ENCODE measurements at places on chromosomes 2 and 18. TPM values are rescaled to one million over a fixed set of nuclear protein-coding genes. Genes with fewer than 3 reads are reported as not detected.

CFAP210 gene
- not detected for total RNA-seq

CNDP1 gene
- not detected for total RNA-seq

MAP4K3 gene
- total RNA-seq, result 37.1 TPM

SCTR gene
- 1.2 TPM for total RNA-seq

GREB1 gene
- total RNA-seq, result 7.8 TPM

DQX1 gene
- 0.11 TPM for total RNA-seq

CD28 gene
- total RNA-seq, result 0.77 TPM

RPRM gene
- total RNA-seq, result not detected

ME2 gene
- total RNA-seq, result 54.5 TPM

SKOR2 gene
- not detected for total RNA-seq

DNA sequence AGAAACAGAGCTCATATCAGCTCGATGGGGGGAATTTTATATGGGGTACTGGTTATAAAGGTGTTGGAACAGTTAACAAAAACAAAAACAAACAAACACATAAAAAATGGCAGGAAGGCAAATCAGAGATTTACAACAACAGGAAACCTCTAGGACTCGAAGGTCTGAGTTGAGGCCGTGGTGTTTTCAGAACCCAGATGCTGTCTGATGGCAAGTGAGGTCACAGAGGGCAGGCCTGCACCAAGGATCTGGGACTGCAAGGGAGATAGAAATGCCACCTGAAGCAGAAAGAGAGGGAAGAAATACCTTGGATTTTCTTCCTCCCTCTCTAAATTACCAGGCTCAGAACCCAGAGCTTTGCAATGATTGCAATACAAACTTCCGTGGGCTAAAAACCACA lies 429.5 kb downstream of the ZNF521 start:
- peaks cover 11% of the 10 kb centered on the region for H3K4me1 ChIP-seq
- no peak for DNase-seq
- no peaks in the 10 kb centered on the region for H3K27me3 ChIP-seq
- no peak overlapping the region for H3K4me3 ChIP-seq
- H3K27ac ChIP-seq, result no peak overlapping the region

- no peak for DNase-seq
- no peaks in the 10 kb centered on the region for H3K36me3 ChIP-seq
- H3K4me3 ChIP-seq, result no peak overlapping the region
- no peak overlapping the region for H3K27ac ChIP-seq
Observed at GRCh38 chr2:161090411-161090810, 69.8 kb upstream of the TANK start.

GRCh38 chr18:7830468-7830867 lies 263.4 kb downstream of the PTPRM start:
- H3K4me3 ChIP-seq, result no peak overlapping the region
- DNase-seq, result no peak
- H3K27me3 ChIP-seq, result no peaks in the 10 kb centered on the region
- peaks cover 27% of the 10 kb centered on the region for H3K4me1 ChIP-seq
- no peak overlapping the region for H3K27ac ChIP-seq

GRCh38 chr2:128440666-128441340 lies 122.1 kb upstream of the HS6ST1 start:
- peak overlapping the region; percentile 75 for H3K27ac ChIP-seq
- no peak for DNase-seq
- no peaks in the 10 kb centered on the region for H3K27me3 ChIP-seq
- peaks cover 62% of the 10 kb centered on the region for H3K4me1 ChIP-seq
- no peaks in the 10 kb centered on the region for H3K36me3 ChIP-seq

DNA sequence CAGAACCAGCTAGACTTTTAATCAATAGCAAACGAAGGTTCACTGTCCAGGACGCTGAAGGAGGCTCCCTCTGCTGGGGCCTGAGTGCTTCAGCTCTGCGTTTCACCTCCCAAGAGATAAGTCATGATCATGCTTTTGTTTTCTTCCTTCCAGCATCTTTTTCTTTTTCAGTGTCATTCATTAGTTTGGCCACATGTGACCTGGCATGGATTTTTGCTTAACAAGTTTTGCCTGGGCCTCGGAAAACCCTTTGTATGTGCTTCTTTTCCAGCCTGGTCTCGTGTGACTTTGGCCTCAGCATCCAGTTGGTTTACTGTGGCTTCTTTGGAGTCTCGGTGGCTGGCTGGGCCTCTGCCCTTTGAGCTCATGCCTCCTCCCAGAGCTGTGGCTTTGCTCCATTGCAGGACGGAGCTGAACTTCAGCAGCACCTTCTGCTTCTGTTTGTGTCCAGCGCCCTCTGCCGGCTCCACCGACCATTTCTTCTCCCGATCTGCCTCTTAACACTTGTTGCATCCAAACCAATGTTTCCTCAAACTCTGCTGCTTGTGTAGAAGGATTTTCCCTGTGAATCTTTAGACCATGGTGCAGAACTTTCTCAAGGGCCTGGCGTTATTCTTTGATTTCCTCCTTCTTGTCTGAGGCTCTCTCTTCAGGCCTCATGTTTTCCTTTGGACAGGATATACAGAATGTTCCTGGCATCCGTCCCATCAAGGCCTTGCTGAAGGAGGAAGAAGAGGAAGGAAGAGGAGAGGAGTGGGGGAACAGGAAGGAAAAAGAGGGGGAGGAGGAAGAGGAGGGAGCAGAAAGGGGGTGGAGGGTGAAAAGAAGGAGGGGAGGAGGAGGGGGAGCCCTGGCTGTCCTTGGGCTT lies 23.6 kb upstream of the HES6 start:
- H3K4me1 ChIP-seq, result peaks cover 43% of the 10 kb centered on the region
- H3K27ac ChIP-seq, result peak overlapping the region; percentile 69
- H3K4me3 ChIP-seq, result no peak overlapping the region
- no peaks in the 10 kb centered on the region for H3K27me3 ChIP-seq

DNA sequence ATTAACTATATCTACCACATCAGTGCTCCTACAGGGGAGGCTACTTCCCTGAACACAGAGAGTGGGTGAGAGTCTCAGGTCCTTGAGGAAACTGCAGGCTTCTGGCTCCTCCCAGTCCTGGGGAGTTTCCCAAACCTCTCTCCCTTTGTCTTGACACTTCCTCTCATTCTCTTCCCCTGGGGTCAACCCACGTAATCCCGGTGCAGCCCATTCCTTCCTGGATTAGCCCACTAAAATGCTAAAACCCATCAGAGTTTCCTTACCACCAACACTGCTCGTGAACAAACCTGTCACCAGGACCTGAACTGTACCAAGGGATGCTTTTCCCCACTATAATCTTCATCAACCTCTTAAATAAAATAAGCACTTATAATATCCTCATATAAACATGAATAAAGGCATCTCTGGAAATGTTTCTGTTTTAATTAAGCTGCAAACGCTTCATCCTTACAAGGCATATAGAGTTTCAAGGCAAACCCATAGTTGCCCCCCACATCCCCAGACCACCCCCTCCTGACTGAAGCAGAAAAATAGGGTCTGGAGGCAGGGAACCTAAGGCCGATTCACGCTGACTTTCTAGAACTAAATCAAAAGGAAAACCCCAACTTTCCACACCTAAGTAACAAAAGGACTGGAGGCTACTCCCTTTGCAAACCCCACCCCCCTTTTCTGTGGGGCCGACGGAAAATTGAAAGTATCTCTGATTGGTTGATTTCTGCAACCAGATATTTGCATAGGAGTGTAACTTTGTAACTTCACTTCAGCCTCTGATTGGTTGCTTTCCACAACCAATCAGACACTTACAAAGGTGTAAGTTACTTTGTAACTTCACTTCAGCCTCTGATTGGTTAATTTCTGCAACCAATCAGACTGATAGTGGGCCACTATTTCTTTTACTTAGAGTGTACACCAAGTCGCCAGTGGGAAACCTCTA lies 19.0 kb downstream of the TMSB10 start:
- H3K36me3 ChIP-seq, result no peaks in the 10 kb centered on the region
- peaks cover 39% of the 10 kb centered on the region for H3K4me1 ChIP-seq
- no peak for DNase-seq
- peak overlapping the region; percentile 85 for H3K27ac ChIP-seq
- H3K27me3 ChIP-seq, result no peaks in the 10 kb centered on the region

DNA sequence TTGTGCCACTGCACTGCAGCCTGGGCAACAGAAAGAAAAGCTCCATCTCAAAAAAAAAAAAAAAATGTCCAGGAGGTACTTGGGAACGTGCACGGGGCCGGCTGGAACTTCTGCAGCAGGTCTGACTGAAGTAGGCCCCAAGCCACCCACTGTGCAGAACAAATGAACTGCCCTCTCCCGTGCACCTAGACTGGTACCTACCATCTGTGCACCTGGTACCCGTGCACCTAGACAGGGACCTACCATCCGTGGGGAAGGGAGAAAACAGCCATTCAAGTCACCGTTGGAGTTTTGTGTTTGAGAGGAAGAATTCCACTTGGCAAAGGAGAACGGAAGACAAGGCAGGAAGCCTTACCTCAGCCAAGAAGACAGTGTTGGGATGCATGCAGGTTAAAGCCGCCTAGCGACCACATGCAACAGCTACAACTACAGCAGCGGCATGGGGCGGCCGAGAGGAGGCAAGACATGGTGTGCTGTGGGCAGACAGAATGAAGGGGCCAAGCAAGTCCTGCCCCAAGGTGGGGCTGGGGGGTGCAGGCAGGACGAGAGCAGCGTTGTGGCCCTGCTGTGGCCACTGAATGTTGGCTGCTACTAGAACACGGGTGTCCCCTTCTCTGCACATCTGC lies 16.1 kb downstream of the ST3GAL5 start:
- DNase-seq, result no peak
- no peak overlapping the region for H3K4me3 ChIP-seq
- H3K27me3 ChIP-seq, result peaks cover 3% of the 10 kb centered on the region
- H3K27ac ChIP-seq, result no peak overlapping the region
- no peaks in the 10 kb centered on the region for H3K36me3 ChIP-seq

GRCh38 chr2:48265169-48266030 lies 264.6 kb upstream of the STON1 start:
- no peaks in the 10 kb centered on the region for H3K4me1 ChIP-seq
- no peak for DNase-seq
- no peak overlapping the region for H3K27ac ChIP-seq
- no peaks in the 10 kb centered on the region for H3K27me3 ChIP-seq
- H3K36me3 ChIP-seq, result no peaks in the 10 kb centered on the region

DNA sequence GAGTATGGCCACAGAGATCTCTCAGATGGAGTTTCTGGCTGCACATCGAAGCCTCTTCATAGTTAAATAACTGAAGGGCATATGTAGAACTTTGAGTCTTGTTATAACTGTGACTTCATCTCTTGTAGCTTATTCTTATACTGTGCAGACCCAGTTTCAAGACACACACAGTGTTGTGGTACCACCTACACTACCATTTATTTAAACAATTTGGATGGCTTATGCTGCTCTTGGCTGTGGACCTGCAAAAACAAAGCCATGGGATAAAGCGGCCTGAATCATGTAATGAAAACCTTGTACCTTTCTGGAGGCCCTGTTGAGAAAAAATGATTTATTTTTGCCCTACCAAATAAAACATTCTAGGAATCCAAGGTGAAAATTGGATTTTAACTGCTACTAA lies 262.8 kb upstream of the RASGRP3 start:
- no peak overlapping the region for H3K4me3 ChIP-seq
- H3K27ac ChIP-seq, result peak overlapping the region; percentile 61
- no peaks in the 10 kb centered on the region for H3K27me3 ChIP-seq

DNA sequence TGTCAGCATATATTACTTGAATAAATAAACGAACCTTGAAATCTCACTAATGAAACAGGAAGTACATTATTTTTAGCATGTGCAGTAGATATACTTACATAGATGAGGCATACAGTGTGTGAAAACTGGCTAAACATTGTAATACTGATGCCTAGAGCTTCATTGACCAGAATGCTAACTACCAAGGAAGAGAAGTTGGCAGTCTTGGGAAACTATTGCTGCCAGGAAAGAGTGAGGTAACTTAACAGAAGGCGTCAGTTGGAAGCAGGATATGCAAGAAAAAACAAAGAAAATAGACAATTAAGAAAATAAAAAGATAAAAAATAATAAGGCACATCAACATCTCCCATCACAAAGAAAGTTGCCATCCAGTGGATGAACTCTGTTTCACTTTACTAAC lies 963.0 kb downstream of the TDRD15 start:
- H3K27ac ChIP-seq, result no peak overlapping the region
- H3K4me1 ChIP-seq, result no peaks in the 10 kb centered on the region
- H3K4me3 ChIP-seq, result no peak overlapping the region
- H3K36me3 ChIP-seq, result no peaks in the 10 kb centered on the region
- H3K27me3 ChIP-seq, result no peaks in the 10 kb centered on the region

- H3K4me3 ChIP-seq, result peak overlapping the region; percentile 95
- H3K27ac ChIP-seq, result peak overlapping the region; percentile 98
- peaks cover 22% of the 10 kb centered on the region for H3K36me3 ChIP-seq
- H3K4me1 ChIP-seq, result peaks cover 45% of the 10 kb centered on the region
Observed at GRCh38 chr2:200810252-200810997, 1.3 kb upstream of the BZW1 start.

- no peaks in the 10 kb centered on the region for H3K4me1 ChIP-seq
- no peak overlapping the region for H3K4me3 ChIP-seq
- H3K36me3 ChIP-seq, result no peaks in the 10 kb centered on the region
- DNase-seq, result no peak
- no peaks in the 10 kb centered on the region for H3K27me3 ChIP-seq
- H3K27ac ChIP-seq, result no peak overlapping the region
Observed at GRCh38 chr2:37379881-37380296, 35.5 kb downstream of the QPCT start.

GRCh38 chr2:180205621-180206235 lies 198.6 kb upstream of the CWC22 start:
- no peaks in the 10 kb centered on the region for H3K36me3 ChIP-seq
- H3K4me3 ChIP-seq, result no peak overlapping the region
- H3K27me3 ChIP-seq, result no peaks in the 10 kb centered on the region
- H3K27ac ChIP-seq, result no peak overlapping the region

DNA sequence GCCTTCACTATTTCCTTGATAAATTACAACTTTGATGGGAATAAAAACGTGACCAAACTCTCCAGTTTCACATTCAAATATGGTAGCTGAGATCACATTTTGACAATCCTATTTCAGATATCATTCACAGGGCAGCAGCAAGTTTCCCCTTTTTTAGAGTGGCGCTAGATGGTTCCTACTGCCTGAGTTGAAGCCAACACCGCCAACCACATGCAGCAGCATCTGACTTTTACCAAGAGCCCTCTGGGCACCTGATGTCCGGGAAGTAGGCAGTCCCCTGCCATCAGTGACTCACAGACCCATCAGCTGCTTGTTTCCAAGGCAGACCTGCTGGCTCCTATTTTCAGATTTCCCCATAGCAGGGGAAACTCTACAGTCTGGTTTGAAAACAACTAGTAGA lies 4.0 kb upstream of the MREG start:
- H3K4me1 ChIP-seq, result peaks cover 15% of the 10 kb centered on the region
- DNase-seq, result no peak
- H3K27me3 ChIP-seq, result no peaks in the 10 kb centered on the region
- H3K36me3 ChIP-seq, result no peaks in the 10 kb centered on the region
- H3K27ac ChIP-seq, result no peak overlapping the region

GRCh38 chr2:60867848-60868247 lies 13.5 kb upstream of the REL start:
- H3K4me1 ChIP-seq, result peaks cover 4% of the 10 kb centered on the region
- no peak overlapping the region for H3K4me3 ChIP-seq

GRCh38 chr2:232698556-232699091 lies 1.5 kb downstream of the GIGYF2 start:
- no peak for DNase-seq
- no peaks in the 10 kb centered on the region for H3K27me3 ChIP-seq
- peaks cover 4% of the 10 kb centered on the region for H3K36me3 ChIP-seq
- peak overlapping the region; percentile 92 for H3K27ac ChIP-seq
